A549 treated with DMSO at 1 μM for 4 hours (cell line): ENCODE measurements at places on chromosomes 7 and 10. TPM values are rescaled to one million over a fixed set of nuclear protein-coding genes. Genes with fewer than 3 reads are reported as not detected.

The SSC4D gene
- total RNA-seq: 0.96 to 1.4 TPM (median 1.2 TPM) in 5 replicates

The COL28A1 gene
- 0.56 to 0.97 TPM (median 0.71 TPM) in 5 replicates for total RNA-seq

The FAM25G gene
- total RNA-seq: 0.65 to 1.8 TPM in 2 of 5 replicates, not detected in the others

The SLC26A5 gene
- total RNA-seq: not detected in 5 replicates

The GPER1 gene
- total RNA-seq: 0.64 to 1.1 TPM (median 0.79 TPM) in 5 replicates

The MXI1 gene
- total RNA-seq: 4.8 to 7.8 TPM (median 7.6 TPM) in 5 replicates
